Stimulated activated CD8-positive, alpha-beta memory T cell treated with anti-CD3 and anti-CD28 coated beads, Interleukin-4, amount 100 ng/mL, for 1 hour (primary cell): ENCODE measurements at places on chromosomes 6 and 20.

DNA sequence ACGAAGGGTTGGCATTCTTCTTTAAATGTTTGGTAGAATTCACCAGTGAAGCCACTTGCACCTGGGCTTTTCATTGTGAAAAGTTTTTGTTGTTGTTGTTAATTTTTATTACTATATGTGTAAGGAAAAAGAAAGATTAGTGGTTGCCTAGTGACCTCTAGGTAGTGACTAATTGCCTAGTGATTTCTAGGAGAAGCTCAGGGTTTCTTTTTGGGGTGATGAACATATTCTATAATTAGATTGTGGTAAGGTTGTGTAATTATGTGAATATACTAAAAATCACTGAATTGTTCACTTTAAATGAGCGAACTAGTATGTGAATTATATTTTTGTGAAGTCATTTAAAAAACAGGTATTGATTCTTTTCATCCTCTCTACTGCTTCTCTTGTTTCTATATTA is 123.8 kb upstream of the TMEM170B start:
- DNase-seq: no peak

- DNase-seq: peak; percentile 51
Observed at GRCh38 chr6:20126789-20127653, 85.2 kb downstream of the MBOAT1 start.

- no peak for DNase-seq
Observed at GRCh38 chr6:143457563-143458359, 7.2 kb downstream of the PEX3 start.

DNA sequence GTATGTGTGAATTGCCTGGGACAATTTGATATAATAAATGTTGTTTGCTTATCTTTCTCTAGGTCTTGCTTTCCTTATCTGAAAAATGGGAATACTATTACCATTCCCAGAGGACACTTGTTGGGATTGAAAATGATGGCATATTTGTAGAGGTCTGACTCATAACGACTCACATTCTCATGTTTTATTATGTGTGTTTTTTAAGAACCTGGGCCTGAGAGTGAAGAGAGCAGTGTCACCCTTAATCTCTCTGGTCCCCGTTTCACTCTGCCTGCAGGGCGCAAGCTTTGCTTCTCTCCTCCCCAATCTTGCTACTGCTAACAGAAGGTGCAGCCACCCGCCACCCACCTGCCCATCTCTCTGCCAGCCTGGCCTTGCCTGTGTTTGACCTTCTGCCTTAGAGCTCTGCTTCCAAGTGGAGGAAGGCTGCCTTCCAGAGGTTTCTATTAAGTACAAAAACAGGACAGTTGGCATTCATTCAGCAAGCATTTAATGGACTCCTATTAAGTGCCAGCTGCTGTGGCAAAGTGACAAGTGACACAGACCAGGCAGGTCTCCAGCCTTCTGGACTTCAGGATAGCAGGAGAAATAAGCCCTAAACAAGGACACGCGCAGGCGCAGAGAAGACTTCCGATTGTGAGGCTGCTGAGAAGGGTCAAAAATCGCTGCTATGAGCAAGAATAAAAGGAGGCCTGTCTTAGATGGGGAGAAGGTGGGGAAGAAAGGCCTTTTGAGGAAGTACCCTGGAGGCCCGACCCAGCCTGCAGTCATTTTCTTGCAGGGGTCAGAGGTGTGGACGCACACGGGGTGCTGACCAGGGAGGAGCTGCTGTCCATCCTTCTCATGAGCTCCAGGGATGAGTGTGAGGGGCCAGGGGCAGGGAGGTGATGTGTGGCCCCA is 112.5 kb downstream of the JPH2 start:
- DNase-seq: no peak

- no peak for DNase-seq
Observed at GRCh38 chr20:37111926-37112455, 16.2 kb upstream of the RBL1 start.

DNA sequence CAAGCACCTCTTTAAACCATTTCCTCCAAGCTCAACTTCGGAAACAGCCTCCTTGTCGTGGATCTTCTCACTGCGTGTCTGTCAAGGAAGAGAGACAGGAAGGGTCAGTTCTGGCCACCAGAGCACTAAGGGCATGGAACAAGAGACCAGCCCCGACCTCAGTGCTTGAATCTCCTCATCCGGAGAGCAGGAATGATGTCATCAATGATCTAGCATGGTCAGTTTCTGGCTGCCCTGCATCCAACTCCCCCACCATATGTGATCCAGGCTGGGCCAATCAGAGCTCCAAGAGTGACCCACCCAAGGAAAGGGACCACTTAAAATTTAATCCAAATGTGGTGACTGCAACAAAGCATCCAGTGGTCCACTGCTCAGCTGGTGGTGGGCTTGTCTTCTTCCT is 23.3 kb upstream of the DSN1 start:
- no peak for DNase-seq

DNA sequence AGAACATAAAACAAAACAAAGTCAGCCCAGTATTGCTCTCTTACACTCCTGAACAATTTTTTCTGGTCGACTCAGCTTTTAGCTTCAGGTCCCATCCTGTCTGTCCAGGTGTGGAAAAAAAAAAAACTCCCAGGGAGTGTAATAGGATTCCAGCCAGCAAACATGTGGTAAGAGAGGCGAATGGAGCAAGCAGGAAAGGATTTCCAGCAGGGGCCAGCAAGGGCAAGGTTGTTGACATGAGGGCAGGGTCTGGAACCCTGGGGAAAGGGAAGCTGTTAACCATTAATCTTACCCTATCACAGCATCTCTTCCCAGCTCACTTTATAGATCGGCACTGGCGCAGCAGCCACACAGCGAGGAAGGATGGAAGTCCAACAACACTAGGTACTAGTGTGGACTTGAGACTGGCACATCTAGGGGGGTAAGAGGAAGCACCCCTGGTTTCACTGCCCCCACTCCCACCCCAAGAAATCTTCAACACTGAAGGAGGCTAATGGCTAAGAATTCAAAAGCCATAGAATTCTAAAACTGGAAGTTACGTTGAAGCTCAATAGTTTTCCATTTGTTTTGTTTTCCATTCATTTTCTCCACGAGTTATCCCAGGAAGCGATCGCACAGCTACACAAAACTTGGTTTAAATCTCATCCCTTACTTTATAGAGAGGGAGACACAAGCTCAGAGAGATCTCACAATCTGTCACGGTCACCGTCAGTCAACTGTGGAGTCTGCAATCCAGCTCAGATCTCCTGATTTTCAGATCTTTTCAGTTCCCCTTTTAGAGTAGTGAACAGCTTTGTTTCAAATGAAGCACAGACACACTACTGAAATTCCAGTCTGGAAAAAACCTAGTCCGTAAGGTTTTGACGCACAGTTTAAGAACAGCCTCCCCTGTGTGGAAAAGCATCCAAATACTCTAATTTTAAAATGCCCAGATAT is 53.3 kb downstream of the SLC22A23 start:
- DNase-seq: no peak

- no peak for DNase-seq
Observed at GRCh38 chr6:84691978-84692623, 72.3 kb downstream of the TBX18 start.

GRCh38 chr6:18055098-18055497 is 67.4 kb downstream of the NHLRC1 start:
- no peak for DNase-seq

DNA sequence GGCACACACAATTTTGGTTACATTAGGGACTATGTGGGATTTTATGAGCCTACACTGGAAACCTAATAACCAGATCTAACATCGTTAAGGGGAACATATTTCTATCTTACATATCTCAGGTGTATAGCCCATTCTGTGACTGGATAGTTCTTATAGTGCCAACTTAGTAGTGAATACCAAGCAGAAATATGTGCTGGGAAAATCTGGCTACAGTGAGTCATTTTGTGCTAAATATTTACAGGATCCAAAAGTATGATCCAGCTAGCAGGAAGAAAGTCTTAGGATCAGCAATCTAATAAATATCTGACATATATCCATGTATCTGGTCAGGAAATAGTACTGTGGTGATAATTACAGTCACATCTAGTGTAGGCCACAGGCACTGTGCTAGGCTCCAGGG is 94.6 kb upstream of the INSM1 start:
- no peak for DNase-seq

GRCh38 chr6:45533386-45533785 is 155.7 kb upstream of the SUPT3H start:
- DNase-seq: no peak

GRCh38 chr20:44858606-44859360 is 26.7 kb upstream of the YWHAB start:
- no peak for DNase-seq

GRCh38 chr6:33252759-33253158 is 18.9 kb downstream of the VPS52 start:
- no peak for DNase-seq

GRCh38 chr6:141492521-141493284 is 640.0 kb upstream of the GJE1 start:
- DNase-seq: no peak

- no peak for DNase-seq
Observed at GRCh38 chr6:136987526-136987925, 57.2 kb downstream of the IL20RA start.

DNA sequence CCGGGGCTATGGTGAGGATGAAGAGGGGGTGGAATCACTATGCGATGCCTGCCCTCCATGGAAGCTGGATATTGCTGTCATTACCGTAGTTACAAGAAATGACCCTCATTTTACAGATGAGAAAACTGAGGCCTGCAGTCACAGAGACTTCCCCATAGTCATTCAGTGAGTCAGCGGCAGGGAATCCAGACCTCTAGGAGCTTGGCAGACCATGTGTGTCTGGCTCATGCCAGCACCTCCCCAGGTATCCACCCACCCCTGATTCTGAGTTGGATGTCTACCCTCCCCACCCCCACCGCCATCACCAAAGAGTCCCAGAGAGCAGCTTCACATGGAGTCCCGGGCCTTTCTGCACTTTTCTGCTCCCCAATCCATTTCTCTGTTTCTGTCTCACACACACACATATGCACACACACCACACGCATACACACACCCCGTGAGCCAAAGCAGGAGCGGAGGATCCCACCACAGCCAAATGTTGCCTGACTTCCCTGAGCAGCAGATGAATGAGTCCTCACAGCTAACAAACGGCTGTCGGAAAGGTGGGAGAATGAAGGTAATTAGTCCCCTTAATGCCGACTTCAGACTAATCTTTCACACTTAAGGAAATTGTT is 24.8 kb downstream of the CDH22 start:
- no peak for DNase-seq
